Activated CD4-positive, alpha-beta T cell treated with anti-CD3 and anti-CD28 coated beads for 36 hours (primary cell): ENCODE measurements at places on chromosomes 3 and 15.

GRCh38 chr15:93438310-93438709 is 349.3 kb upstream of the RGMA start:
- DNase-seq: no peak

- no peak for DNase-seq
These were observed 1.2 kb downstream of the CLN6 start for GRCh38 chr15:68228143-68228970.

DNA sequence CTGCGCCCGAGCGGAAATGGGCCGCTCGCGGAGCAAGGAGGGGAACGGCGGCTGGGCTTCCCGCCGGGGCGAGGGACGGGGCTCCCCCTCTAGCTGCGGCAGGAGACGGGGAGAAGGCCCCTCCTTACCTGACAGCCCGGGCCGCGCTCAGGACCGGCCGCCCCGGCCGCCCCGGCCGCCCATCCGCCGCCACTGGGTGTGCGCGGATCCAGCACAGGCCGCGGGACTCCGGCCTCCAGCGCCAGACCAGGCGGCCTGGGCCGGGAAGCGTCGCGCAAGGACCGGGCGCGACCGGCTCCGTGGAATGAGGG is 296 bp downstream of the TPRA1 start:
- peak; percentile 57 for DNase-seq

DNA sequence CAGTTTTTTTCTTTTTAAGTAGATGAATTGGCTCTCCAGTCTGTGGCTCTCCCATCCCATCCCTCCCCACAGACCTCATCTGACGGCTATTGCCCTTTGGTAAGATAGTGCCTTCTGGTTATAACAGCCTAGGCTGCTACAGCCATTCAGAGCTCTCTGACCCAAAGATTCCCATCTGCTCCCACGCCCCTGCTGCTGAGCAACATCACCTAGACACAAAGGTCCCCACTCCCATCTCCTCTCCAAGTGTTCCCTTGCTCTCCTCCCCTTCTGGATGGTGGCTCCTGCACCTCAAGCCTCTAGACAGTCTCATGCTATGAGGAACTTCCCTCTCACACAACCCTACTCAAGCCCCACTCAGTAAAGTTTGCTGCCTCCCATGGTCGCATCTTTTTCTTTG is 23.7 kb downstream of the FBXW12 start:
- DNase-seq: no peak

GRCh38 chr3:99920481-99921376 is 103.1 kb downstream of the CMSS1 start:
- no peak for DNase-seq

- DNase-seq: no peak
These were observed 103.0 kb downstream of the CORO2B start for GRCh38 chr15:68681836-68682235.

DNA sequence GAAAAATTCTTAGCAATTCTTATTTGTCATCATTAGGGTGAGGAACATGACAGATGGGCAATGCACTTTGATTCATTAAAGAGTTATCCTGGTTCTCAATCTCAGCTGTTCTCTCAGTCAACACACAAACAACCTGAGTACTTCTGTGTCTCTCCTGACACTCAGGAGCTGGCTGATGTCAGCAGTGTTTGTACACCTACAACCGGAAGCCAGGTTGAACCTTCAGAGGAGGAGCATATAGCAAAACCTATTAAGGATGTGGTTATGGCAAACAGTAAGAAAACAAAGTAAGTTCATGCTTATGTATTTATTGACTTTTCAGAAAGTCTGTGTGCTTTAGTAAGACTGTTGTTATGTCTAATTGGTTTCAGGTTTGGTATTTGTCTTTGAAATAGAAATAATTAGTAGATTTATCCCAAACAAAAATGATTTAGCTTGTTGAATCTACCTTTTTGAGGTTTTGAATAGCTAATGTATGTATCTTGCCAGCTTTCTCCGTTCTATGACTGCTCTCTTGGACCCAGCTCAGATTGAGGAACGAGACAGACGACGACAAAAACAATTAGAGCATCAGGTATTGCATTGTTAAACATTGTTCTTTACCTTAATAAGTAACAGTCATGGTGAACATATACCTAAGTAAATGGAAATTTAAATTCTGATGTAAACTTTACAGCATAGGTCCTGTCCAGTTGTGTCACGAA is 36.6 kb downstream of the CCDC66 start:
- DNase-seq: peak; percentile 60

- no peak for DNase-seq
These were observed 299.0 kb downstream of the NR2F2 start for GRCh38 chr15:96629511-96629910.
